Pons (tissue), 1 donor: ENCODE measurements at places on chromosomes 16 and 17.
A peak's percentile ranks its signal among the peaks of the same experiment; 100 is the strongest.

DNA sequence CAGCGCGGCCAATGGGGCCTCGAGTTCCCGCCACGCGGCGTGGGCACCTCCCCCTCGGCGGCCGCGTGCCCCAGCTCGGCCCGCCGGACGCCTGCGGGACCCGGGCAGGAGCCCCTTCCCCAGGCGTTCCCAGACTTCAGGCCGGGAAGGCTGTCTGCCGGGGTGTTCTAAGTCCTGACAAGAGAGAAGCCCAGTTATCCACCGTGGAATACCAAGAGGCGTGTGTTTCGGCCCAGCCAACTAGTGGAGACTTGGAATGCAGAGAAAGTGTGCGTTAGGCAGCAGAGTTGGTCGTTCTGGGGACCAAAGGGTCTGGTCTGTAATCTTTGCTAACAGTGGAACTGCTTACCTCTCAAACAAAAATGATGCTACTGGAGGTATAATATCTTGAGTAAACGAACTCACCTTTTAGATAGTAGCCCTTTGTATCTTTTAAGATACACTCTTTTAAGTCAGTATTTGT is 251 bp upstream of the HSF5 start:
- no peak for DNase-seq

DNA sequence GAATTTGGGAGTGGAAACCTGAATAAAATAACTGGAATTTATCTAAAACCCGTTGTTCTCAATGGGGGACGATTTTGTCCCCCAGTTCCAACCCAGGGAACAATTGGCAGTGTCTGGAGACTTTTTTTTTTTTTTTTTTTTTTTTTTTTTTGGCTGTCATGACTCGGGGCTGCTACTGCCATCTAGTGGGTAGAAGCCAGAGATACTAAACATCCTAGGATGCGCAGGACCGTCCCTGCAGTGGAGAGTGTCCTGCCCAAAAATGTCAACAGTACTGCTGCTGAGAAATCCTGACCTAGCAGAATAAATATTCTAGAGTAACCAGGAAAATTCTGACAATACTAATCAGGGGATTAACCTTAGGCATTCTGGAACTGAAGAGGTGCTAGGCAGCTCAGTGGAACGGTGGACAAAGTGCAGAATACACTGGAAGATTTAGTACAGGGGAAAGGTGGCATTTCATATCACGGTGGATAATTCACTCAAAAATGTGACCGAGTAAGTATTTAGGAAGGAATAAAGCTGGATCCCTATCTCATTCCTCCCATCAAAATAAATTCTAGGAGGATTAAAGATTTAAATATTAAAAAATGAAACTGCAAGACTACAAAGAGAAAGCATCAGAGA is 107.6 kb downstream of the SPECC1 start:
- peak; percentile 79 for DNase-seq

GRCh38 chr17:61087024-61087423 is 312.6 kb upstream of the TBX2 start:
- no peak for DNase-seq

GRCh38 chr16:14284371-14284770 is 213.3 kb downstream of the MRTFB start:
- DNase-seq = no peak

- DNase-seq = no peak
These were observed 159.1 kb downstream of the UTP18 start for GRCh38 chr17:51419476-51419875.

GRCh38 chr17:79960788-79961522 is 74.7 kb downstream of the TBC1D16 start:
- DNase-seq = no peak

- DNase-seq = no peak
These were observed 52.1 kb upstream of the MYOCD start for GRCh38 chr17:12613566-12613965.

DNA sequence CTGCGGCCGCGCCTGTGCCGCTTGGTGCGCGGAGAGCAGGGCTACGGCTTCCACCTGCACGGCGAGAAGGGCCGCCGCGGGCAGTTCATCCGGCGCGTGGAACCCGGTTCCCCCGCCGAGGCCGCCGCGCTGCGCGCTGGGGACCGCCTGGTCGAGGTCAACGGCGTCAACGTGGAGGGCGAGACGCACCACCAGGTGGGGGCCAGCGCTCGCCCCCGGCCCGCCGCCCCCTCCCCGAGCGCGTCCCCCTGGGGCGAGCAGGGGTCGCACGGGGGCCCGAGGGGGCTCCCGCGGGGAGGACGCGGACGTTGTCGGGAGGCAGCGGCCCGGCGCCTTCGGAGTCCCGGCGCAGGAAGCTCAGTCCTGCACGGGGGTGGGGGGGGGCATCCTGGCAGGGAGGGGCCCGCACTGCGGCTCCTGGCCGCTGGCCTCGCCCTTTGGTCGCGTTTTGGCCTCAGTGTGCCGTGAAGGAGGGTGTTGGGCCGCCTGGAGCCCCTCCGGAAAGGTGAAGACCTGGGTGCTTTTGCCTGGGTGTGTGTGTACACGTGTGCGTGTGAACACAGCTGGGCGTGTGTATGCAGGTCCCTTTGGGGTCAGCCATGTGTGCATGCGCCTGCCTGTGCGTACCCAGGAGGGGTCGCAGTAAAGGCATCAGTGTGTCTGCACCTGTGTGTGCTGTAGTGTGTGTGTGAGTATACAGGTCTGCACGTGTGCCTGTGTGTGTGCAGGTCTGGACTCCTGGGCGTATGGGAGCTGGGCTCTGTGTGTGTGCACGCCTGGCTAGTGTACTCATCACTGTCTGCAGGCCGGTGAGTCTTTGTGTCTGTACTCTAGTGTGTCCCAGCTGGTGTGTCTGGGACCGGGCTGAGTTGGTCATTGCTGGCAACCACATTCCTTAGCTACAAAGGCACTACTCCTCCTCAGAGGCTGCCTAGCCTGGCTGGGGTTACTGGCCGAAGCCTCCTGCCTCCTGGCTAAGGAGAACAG is 615 bp downstream of the NHERF2 start:
- no peak for DNase-seq
